Stimulated activated CD4-positive, alpha-beta T cell treated with anti-CD3 and anti-CD28 coated beads, Interleukin-15, amount 100 ng/mL, for 48 hours (primary cell): ENCODE measurements at places on chromosomes 1 and 21.

GRCh38 chr1:43981135-43981491 lies 2.1 kb downstream of the B4GALT2 start:
- no peak for DNase-seq

DNA sequence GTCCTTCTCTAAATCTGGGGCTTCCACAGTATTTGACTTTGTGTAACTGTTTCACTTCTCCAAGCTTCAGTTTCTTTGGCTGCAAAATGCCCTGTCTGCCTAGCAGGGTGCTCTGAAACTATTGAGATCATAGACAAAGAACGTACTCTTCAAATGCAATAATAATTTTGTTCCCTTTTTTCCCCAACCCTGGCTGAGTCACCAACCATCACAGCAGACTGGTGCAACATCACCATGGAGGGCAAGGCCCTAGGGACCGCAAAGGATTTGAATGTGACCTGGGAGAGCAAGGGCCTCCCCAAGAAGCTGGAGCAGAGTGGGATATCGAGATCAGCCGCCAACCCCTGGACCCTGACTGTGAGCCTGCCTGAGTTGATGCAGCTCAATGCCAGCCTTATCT lies 115.0 kb downstream of the FCRL5 start:
- no peak for DNase-seq

- DNase-seq = no peak
Observed at GRCh38 chr1:199878823-199879222, 148.7 kb upstream of the NR5A2 start.

- no peak for DNase-seq
Observed at GRCh38 chr1:92903765-92904164, 57.5 kb downstream of the DIPK1A start.

DNA sequence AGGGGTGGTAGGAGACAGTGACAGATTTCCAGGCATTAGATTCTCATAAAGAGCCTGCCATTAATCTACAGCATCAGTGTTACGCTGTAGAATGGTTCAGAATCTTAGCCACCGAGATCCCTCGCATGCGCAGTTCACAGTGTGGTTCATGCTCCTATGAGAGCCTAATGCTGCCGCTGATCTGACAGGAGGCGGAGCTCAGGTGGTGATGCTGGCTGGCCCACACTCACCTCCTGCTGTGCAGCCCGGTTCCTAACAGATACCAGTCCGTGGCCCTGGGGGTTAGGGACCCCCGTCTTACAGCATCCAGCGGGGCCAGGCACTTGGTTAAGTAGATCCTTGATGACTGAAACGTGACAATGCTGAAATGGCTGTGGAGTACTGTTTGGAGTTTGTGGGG lies 163.6 kb upstream of the C1orf21 start:
- DNase-seq = no peak

- no peak for DNase-seq
Observed at GRCh38 chr1:167791281-167792187, 69.8 kb downstream of the MPZL1 start.

DNA sequence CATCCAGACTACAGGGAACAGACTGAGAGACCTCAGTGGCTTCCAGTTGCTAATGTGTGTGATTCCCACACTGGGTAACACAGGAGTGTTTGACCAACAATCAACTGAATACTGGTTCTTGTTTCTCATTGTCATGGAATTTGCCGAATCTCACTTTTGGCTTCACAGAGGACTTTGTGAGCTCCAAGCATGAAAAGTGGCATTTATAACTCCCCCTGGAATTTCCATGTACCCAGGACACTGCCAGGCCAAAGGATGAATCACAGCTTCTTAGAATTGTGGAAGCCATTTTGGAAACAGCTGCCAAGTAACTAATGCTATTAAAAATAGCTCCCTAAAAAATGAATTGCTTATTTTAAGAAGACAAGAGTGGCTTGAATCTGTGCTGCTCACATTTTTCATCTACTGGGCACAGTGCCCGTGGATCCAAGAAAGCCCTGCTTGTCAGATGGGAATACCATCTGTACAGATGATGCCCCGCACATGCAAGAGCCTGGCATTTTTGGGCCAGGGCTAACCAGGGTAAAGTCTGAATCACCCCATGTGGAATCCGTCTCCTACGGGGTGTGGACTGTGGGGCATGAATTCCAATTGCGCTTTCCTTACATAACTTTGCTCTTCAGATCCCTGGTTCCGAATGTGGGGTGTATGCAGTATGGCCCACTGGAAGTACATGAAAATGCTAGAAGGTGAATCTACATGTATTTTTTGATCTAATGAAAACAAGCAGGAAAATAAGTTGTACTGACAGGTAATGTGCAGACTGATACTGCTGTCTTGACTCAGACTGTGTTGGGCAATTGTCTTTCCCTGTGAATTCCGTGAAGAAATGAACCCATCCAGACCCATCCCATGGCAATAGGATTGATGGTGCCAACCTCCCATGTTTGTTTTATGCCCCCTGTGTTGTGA lies 487.3 kb downstream of the SIPA1L2 start:
- no peak for DNase-seq

GRCh38 chr1:32367912-32368635 lies 5.7 kb downstream of the TSSK3 start:
- DNase-seq = no peak

- no peak for DNase-seq
Observed at GRCh38 chr1:178689769-178690168, 35.3 kb upstream of the RALGPS2 start.

DNA sequence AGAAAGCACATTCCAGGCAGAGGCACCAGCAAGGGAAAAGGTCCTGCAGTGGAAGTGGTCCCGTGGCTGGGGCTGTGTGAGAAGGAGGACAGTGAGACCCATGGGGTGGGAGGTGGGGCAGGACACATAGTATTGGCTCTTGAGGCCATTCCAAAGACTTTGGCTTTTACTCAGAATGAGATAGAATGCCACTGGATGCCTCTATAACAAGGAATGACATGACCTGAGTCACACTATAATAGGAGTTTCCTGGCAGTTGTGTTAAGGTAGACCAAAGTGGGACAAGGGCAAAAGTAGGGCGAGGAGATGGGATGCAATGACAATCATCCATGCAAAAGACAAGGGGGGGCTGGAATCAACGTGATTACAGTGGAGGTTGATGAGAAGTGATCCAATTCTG lies 24.7 kb upstream of the LAMC2 start:
- no peak for DNase-seq

DNA sequence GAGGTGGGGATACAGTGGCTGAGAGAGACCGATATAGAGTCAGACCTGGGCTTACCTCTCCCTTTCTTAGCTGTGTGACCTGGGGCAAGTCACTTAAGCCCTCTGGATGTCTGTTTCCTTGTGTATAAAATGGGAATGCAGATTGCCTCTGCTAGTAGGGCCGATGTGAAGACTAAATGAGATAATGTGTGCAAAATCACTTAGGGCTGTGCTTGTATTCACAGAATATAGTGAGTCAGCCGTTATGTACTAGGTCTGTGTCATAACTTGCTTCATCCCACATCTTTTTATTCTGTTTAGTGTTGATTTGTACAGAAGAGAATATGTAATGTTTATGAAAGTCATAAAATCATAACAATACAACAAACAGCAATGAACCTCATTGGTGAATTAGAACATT lies 56.0 kb downstream of the PTPRU start:
- DNase-seq = no peak

DNA sequence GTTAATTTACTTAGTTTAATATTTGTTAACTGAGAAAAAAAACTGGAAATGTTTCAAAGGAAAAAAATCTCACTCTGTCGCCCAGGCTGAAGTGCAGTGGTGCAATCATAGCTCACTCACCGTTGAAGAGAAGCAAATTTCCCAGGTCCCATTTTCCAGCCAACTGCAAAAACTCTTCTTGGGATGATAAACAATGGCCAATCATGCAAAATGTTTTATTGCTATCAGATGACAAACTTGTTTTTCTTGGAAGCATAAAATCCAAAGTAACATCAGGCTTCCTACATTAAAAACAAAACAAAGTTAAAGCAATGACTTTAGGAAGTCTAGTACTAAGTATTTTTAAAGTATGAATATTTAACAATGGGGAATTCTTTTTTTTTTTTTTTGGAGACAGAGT lies 84.9 kb downstream of the LYST start:
- DNase-seq = no peak

GRCh38 chr1:79457562-79458224 lies 451.2 kb upstream of the ADGRL4 start:
- DNase-seq = no peak

DNA sequence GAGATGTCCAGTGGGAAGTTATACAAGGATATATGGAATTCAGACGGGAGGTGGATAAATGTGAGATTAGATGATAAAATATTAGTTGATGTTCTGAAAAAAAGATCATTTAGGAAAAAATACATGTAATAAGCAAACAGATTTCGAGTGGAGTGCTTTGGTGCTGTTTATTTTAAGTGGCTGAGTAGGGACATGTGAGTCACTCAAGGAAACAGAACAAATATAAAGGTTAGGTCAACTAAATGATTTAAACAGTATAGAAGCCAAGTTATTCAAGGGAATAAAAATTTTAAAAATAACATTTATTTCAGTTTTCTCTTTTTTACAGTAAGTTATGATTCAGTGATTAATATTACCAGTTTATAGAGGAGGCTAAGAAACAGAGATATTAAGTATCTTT lies 1046.7 kb upstream of the B3GALT2 start:
- DNase-seq = no peak

DNA sequence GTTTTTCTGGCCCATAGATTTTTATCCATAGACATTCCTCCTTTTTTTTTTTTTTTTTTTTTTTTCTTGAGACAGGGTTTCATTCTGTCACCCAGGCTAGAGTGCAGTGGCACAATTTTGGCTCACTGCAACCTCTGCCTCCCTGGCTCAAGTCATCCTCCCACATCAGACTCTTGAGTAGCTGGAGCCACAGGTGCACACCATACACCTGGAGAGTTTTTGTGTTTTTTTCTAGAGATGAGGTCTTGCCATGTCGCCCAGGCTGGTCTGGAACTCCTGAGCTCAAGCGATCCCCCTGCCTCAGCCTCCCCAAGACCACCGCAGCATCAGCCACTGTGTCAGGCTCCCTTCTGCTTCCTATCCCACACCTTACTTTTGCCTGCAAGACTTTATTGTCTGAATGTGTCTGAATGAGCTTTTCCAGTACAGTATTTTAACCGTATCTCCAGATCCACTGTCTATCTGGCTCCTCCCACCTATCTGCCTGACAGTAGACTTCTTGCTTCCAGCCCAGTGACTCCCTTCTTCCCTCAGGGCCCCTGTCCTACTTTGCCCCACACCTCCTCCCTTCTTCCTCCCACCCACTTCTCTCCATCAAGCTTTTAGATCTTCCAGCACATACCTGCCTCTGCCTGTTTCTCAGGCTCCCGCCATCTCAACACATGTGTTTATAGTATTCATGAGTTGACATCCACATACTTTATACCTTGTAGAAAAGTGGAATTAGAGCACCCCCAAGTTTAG lies 6.1 kb downstream of the C1orf21 start:
- no peak for DNase-seq

GRCh38 chr1:182781841-182782586 lies 7.6 kb upstream of the NPL start:
- peak; percentile 33 for DNase-seq

- no peak for DNase-seq
Observed at GRCh38 chr1:94335950-94336349, 82.2 kb upstream of the ABCD3 start.

GRCh38 chr1:60942896-60943638 lies 139.3 kb upstream of the NFIA start:
- no peak for DNase-seq
